Glomerular endothelial cell (primary cell): ENCODE measurements at places on chromosomes 1 and 21. TPM values are rescaled to one million over a fixed set of nuclear protein-coding genes. Genes with fewer than 3 reads are reported as not detected.

Gene SPATA17
- total RNA-seq, result 0.58 TPM in 1 of 2 replicates, not detected in the other

Gene AMY2B
- total RNA-seq, result 0.73 and 5.1 TPM in 2 replicates

Gene TGFB2
- total RNA-seq, result 16.9 and 48.7 TPM in 2 replicates

Gene MYOG
- total RNA-seq, result not detected in 2 replicates
